CD8-positive, alpha-beta memory T cell (primary cell): ENCODE measurements at places on chromosomes 3 and 15. TPM values are rescaled to one million over a fixed set of nuclear protein-coding genes. Genes with fewer than 3 reads are reported as not detected.

- DNase-seq: no peak
Measured at GRCh38 chr3:108001457-108001856, 89.4 kb downstream of the CD47 start.

DNA sequence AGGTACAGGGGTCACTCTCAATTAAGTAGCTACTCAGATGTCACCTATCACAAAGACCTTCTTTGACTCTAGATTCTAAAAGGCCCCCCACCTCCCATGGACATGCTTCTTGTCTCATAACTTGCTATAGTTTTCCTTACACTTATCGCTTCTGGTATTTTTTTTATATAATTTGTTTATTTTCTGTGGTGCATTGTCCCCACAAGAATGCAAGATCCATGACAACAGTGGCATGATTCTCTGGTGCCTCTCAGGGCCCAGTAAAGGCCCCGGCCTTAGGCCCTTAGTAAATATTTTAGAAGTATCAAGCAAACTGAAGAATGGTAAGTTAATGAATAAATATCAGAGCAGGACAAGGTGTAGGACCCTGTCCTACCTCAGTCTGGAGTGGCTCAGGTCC lies 248.6 kb downstream of the CBLB start:
- DNase-seq: no peak

ZBED2 gene
- total RNA-seq: 551 TPM

GNAT1 gene
- not detected for total RNA-seq

ZKSCAN7 gene
- 3.7 TPM for total RNA-seq
